ENCODE measurements at places on chromosomes 5 and 9.

DNA sequence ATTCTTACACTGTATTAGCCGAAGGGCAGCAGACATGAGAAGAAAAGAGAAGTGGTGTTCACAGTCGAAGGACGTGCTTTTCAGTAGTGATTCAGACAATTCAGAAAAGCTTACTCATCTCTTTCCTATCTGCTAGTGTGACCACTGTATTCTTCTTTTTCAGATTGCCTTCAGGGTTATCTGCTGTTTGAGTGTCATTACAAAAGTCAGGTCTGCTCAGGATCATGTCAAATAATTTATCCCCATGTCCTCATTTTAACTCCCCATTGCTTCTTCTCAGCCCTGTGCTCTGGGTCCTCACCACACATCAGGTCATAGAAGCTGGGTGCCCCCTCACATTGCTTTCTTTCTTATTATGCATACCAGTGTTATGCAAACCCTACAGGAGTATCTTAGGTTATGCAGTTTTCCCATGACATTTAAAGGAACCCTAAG lies 394.0 kb downstream of the CETN3 start:
- no peaks in the 10 kb centered on the region for H3K27me3 ChIP-seq
- H3K36me3 ChIP-seq: no peaks in the 10 kb centered on the region
- no peaks in the 10 kb centered on the region for H3K4me1 ChIP-seq
- no peak overlapping the region for H3K27ac ChIP-seq

DNA sequence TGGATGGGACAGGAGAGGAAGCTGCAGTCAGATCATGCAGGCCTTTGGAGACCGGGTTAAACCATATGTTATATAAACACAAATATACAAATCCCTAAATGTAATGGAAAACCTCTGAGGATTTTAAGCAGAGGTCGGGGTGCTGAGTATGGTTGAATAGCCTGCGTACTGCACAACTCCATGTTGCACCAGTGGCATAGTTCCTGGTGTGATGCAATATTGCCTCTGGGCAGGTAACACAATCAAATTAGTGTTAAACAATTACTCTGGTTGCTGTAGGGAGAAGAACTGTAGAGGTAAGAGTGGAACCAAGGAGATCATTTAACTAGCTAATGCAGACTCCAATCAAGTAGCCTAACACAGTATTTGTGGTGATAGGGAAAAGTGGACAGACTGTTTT lies 21.3 kb upstream of the RNF145 start:
- H3K27ac ChIP-seq: peak overlapping the region; percentile 35
- peaks cover 9% of the 10 kb centered on the region for H3K4me1 ChIP-seq
- H3K27me3 ChIP-seq: no peaks in the 10 kb centered on the region

DNA sequence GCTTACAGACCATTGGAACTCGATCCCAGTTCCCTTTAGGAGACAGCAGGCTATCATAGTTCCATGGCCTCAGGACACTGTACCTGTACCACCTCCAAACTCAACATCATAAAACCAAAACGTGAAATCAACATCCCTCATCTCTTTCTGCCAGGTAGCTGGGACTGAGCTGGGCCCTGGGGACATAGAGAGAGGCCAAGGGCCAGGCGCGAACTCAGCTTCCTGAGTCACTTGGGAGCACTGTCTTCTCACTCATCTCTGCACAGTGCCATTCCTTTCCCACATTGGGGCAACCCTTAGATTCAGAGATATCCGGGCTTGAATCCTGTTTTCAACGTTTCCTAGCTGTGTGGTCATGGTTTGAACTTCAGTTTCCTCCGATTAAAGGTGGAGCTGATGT lies 12.2 kb downstream of the DAB2IP start:
- no peaks in the 10 kb centered on the region for H3K36me3 ChIP-seq
- no peak for DNase-seq
- no peak overlapping the region for H3K4me3 ChIP-seq
- no peaks in the 10 kb centered on the region for H3K27me3 ChIP-seq
- H3K27ac ChIP-seq: no peak overlapping the region

GRCh38 chr9:23779220-23779619 lies 46.8 kb downstream of the ELAVL2 start:
- H3K4me3 ChIP-seq: no peak overlapping the region
- H3K27me3 ChIP-seq: no peaks in the 10 kb centered on the region
- no peak overlapping the region for H3K27ac ChIP-seq
- H3K4me1 ChIP-seq: no peaks in the 10 kb centered on the region
- no peak for DNase-seq
- no peaks in the 10 kb centered on the region for H3K36me3 ChIP-seq

- no peaks in the 10 kb centered on the region for H3K36me3 ChIP-seq
- no peaks in the 10 kb centered on the region for H3K27me3 ChIP-seq
- no peaks in the 10 kb centered on the region for H3K4me1 ChIP-seq
- H3K4me3 ChIP-seq: no peak overlapping the region
- no peak for DNase-seq
These were observed 30.2 kb upstream of the SMIM23 start for GRCh38 chr5:171755354-171755821.

All from left lung (tissue), 14 donors.